A549 treated with GW870086 at 1 μM for 4 hours (cell line): ENCODE measurements at places on chromosomes 6 and 20. TPM values are rescaled to one million over a fixed set of nuclear protein-coding genes. Genes with fewer than 3 reads are reported as not detected.

Gene GSTA2
- total RNA-seq, result not detected in 5 replicates

Gene BHLHE23
- total RNA-seq, result not detected in 5 replicates

Gene RPS10
- total RNA-seq, result 2,020 to 2,216 TPM (median 2,116 TPM) in 5 replicates

Gene BACH2
- total RNA-seq, result 0.64 to 1.9 TPM (median 0.75 TPM) in 5 replicates

Gene MLN
- not detected in 5 replicates for total RNA-seq

Gene PROKR2
- total RNA-seq, result not detected in 5 replicates

Gene BCL2L1
- 255 to 281 TPM (median 270 TPM) in 5 replicates for total RNA-seq
